ENCODE measurements at places on chromosomes 7 and 10. TPM values are rescaled to one million over a fixed set of nuclear protein-coding genes. Genes with fewer than 3 reads are reported as not detected.

DNA sequence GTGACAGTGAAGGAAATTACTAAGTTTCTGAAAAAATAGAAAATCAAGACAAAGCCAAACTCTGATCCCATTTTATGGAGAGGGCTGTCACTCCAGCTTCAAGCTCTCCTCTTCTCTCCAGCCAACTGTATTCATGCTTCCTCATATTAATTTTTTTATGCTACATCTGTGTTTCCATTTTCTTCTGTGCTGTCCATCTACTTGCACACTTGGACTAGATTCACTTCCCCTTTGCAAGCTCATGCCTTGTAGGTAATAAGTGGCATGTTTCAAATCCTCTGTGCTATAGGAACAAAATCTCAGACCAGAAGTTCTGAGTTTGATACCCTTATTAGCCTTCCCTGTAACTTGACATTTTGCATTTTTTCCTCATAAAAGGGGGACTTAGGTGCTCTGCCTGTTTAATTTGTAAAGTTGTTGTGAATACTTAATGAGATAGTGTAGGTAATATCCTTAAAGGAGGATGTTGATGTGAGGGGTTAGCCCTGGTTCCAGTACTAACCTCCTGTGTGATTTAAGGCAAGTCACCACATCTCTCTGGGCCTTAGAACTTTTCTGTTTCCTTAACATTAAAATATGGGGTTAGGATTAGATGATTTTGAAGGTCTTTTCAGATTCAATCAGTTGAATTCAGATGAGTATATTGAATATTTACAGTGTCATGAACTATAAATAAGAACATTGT lies 358.8 kb downstream of the BBS9 start:
- DNase-seq: no peak

The GHRHR gene
- polyA plus RNA-seq: 0.81 TPM

DNA sequence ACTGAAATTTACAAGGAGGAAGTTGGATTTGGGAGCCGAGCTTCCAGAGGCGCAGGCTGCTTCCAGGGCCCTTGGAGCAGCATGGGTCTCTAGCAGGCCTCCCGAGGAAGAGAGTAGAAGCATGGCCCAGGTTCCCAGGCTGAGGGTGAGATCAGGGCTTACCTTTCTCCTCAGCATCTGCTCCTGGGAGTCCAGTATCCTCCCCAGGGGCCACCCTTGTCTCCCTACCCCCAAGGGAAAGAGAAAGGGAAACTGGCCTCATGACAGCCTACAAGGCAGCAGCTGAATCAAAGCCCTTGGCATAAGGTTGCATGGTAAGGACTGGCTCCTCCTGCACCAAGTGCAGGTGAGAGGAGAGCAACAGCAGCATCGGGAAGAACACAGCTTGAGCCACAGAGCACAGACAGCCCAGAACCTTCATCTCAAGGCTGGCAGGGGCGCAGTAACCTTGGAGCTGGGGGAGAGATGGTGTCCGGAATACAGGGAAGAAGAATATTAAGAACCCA lies 114.5 kb downstream of the MARCHF5 start:
- DNase-seq: no peak

The SHTN1 gene
- 17.9 TPM for polyA plus RNA-seq

The HHEX gene
- 6.6 TPM for polyA plus RNA-seq

GRCh38 chr10:101263150-101263752 lies 34.0 kb upstream of the LBX1 start:
- DNase-seq: peak; percentile 36

DNA sequence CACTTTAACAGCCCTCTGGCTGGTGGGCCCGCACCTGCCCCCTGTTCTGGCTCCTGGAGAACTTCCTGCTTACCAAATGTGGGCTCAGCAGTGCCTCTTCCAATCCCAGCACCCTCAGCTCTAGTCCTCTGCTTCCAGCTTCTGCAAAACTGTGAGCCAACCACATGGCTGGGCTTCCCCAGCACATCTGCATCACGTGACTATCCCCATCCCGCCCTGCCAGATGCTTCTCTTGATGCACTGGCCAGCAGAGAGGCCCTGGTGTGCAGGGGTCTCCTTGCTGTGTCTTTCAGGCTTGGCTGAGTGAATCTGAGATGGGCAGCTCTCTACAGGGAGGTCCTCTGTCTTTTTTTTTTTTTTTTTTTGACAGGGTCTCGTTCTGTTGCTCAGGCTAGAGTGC lies 43.8 kb upstream of the DMBT1 start:
- no peak for DNase-seq

The KAZALD1 gene
- polyA plus RNA-seq: not detected

GRCh38 chr10:47027108-47027783 lies 116.0 kb downstream of the PTPN20 start:
- no peak for DNase-seq

DNA sequence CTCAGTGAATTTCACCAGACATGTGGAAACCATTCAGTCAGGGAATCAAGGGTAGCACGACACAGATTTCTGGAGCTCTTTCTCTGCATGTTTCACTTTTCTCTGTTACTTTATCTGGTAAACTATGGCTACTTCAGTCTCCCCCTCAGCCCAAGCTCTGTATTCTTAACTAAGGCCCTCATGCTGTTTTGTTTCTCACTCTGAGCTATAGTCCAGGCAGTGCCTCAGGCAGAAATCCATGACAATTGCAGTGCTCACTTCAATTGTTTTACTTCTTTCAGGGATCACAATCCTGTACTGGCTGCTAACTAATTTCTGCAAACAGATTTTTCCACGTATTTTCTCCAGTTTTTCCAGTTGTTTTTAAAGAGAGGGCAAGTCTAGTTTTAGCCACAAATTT lies 1599.9 kb upstream of the LRRTM3 start:
- no peak for DNase-seq

DNA sequence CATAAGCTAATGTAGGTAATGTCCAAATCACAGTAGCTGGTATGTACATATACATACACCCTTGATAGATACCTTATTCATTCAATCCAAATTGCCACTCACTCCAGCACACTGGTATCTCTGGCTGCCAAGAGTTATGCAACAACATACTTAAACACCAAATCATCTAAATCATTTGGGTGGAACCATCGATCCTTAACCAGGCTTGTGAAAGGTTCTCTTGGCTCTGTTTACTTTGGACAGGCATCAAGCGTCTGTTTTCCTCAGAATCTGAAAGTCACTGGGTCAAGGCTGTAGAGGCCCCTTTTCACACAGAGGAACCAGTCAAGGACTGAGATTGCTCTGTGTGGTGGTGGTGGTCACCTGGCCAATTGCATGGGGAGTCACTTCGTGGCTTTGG lies 24.6 kb downstream of the JAZF1 start:
- DNase-seq: no peak

- DNase-seq: no peak
These were observed 78.1 kb downstream of the CXCL12 start for GRCh38 chr10:44306762-44307161.

DNA sequence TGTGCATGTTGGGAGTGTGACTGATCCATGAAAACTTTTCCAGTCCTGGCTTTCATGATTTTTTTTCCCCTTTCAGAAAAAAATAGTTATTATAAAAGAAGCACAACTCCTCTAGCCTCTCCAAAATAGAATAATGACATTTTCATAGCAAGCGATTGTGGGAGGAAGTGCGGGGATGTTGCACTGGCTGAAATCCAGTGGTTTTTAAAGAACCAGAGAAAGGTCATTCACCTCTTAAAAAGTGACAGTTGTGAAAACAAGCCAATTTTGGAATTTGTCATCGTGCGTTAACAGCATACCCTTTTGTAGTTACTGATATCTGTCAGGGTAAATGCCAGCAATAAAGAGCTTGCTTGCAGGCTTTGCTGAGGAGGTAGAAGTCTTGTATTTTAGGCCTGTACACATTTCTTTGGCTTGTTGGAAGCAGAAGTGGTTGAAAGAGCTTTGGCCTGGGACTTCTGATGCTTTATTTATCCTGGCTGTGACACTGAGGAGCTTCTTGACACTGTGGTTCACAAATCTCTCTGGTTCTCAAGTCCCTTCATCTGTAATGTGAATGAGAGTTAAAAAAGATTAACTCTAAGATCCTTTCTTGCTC lies 545.9 kb downstream of the REEP3 start:
- peak; percentile 13 for DNase-seq

DNA sequence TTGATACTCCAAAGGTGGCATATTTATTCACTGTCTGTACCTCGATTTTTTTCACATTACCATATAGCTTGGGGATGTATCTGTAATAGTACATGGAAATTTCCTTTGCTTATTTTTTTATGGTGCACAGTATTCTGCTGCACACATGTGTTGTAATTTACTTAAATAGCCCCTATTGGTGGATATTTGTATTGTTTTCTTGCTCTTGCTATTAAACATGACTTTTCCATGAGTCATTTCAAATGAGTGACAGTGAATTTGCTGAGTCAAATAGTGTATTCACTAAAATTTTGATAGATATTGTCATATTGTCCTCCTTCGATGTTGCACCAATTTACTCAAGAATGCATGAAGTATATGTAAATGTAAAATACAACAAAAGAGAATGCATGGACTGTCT lies 122.7 kb upstream of the STEAP4 start:
- DNase-seq: no peak

DNA sequence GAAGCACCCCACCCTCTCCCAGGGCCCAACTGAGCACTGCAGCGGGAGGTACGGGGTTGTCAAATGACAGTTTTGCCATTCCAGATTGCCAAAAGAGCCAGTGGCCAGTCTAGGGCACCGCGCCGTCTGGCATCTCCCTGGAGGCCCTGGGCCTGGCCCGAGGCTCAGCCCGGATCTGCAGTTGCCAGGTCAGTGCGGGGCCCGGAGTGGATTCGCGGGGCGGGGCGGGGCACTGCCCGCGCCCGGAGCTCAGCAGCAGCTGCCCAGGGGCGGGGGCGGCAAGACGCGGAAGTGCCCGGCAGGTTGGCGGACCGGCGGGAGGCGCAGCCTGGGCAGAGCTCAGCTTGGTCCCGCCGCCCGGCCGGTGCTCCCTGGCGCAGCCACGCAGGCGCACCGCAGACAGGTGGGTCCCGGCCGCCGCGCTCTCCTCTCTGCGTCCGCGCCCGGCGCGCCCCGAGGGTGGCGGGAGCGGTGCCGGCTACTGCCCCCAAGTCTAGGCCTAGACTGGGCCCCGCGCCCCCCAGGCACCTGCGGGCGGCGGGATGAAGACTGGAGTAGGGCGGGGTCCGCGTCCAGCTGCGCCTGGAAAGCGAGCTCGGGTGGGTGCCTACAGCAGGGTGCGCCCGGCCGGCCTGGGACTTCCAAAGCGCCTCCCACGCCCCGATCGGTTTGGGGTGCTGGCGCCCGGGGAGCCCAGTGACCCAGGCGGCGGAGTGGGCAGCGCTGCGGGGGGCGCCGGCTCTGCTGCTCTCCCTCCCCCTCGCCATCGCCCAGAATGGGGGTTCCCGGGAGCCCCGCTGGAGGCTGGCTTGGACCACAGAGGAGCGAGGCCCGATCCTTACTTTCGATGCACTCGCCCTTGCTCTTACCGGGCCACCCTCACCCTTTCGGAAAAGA lies at the start of gene IRF5:
TSS of gene IRF5 (plus strand) at position 281 of the 897 bp plus-strand sequence. CDS start 4,155 bp downstream, outside the sequence.
- no peak for DNase-seq

The SUMF2 gene
- polyA plus RNA-seq: 51.4 TPM

DNA sequence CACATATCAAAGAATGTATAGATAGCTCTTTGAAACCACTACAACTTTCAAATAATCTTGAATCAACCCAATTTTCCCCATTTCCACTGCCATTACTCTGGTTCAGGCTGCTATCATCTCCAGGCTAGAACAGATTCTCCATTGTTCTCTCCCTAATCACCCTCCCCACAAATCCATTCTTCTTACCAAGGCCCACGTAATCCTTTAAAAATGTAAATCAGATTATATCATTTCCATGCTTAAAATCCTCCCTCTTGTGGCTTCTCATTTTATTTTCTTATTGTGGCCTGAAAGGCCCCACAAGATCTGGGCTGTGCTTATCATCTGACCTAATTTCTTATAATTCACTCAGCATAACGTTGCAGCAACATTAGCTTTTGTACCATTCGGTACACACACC lies 3.0 kb upstream of the PON1 start:
- DNase-seq: no peak

The CCDC7 gene
- polyA plus RNA-seq: 5.1 TPM

The UPK3B gene
- 0.24 TPM for polyA plus RNA-seq

- DNase-seq: no peak
These were observed 15.4 kb downstream of the ACSL5 start for GRCh38 chr10:112389271-112389822.

- DNase-seq: no peak
These were observed 61.8 kb downstream of the OAT start for GRCh38 chr10:124356701-124357560.

- DNase-seq: no peak
These were observed 9.4 kb upstream of the SLC25A28 start for GRCh38 chr10:99629625-99629978.

GRCh38 chr10:78556705-78557432 lies 511.9 kb upstream of the ZMIZ1 start:
- no peak for DNase-seq

Data from muscle of arm (tissue), 14 donors.